ENCODE measurements at places on chromosomes 6 and 20.
A peak's percentile ranks its signal among the peaks of the same experiment; 100 is the strongest.

- no peak overlapping the region for H3K4me3 ChIP-seq
- no peaks in the 10 kb centered on the region for H3K4me1 ChIP-seq
- no peak for DNase-seq
- no peaks in the 10 kb centered on the region for H3K27me3 ChIP-seq
- no peaks in the 10 kb centered on the region for H3K36me3 ChIP-seq
These were observed 1172.2 kb upstream of the GJE1 start for GRCh38 chr6:140960566-140960965.

GRCh38 chr6:158605266-158605878, 39.2 kb downstream of the DYNLT1 start:
- no peak overlapping the region for H3K4me3 ChIP-seq
- no peaks in the 10 kb centered on the region for H3K4me1 ChIP-seq
- no peak for DNase-seq
- peaks cover 15% of the 10 kb centered on the region for H3K36me3 ChIP-seq
- no peak overlapping the region for H3K27ac ChIP-seq
- H3K27me3 ChIP-seq: no peaks in the 10 kb centered on the region

GRCh38 chr6:81937296-81937937, 184.9 kb upstream of the TENT5A start:
- H3K27ac ChIP-seq: no peak overlapping the region
- H3K4me3 ChIP-seq: no peak overlapping the region
- H3K4me1 ChIP-seq: no peaks in the 10 kb centered on the region
- no peaks in the 10 kb centered on the region for H3K36me3 ChIP-seq
- H3K27me3 ChIP-seq: no peaks in the 10 kb centered on the region
- DNase-seq: no peak

GRCh38 chr6:150692604-150693003, 92.9 kb downstream of the PLEKHG1 start:
- no peak overlapping the region for H3K4me3 ChIP-seq
- H3K27me3 ChIP-seq: no peaks in the 10 kb centered on the region
- no peak for DNase-seq
- H3K36me3 ChIP-seq: no peaks in the 10 kb centered on the region

DNA sequence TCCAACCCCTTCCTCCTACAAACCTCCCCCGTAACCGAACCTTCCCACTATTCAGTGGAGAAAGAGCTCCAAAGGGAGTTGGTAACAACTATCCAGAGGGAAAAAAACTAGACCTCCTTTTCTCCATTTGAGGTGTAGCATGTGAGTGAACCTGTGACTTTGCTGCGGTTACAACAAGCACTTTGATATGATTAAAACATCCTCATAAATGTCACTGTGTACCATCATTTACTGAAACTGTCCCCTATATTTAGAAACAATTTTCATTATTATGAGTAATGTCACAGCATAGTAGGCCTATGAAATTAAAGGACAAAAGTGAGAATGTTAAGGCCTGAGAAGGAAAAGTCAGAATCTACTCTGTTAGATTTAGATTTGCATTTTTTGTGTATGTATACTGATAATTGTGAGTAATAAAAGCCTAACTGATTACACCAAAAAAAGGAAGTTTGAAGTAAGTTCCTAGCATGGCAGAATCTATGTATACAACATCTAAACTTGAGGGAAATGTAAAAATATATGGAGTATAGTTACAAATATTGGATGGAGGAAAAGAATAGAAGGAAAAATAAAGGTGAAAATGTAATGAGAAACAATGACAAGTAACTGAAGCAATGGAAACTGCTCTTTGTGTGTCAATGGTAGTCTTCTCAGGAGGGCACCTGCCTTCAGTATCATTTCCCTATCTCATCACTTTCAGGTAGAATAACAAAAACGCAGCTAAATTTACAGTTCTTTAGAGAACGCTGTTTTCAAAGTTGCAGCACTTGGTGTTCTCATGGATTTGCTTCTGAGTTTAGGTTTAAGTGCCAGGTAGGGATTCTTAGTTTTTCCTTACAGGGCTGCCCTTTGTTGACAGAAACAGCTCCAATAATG, 145.9 kb downstream of the IMPG1 start:
- DNase-seq: no peak
- H3K27me3 ChIP-seq: no peaks in the 10 kb centered on the region
- no peaks in the 10 kb centered on the region for H3K4me1 ChIP-seq
- H3K27ac ChIP-seq: no peak overlapping the region
- no peaks in the 10 kb centered on the region for H3K36me3 ChIP-seq

DNA sequence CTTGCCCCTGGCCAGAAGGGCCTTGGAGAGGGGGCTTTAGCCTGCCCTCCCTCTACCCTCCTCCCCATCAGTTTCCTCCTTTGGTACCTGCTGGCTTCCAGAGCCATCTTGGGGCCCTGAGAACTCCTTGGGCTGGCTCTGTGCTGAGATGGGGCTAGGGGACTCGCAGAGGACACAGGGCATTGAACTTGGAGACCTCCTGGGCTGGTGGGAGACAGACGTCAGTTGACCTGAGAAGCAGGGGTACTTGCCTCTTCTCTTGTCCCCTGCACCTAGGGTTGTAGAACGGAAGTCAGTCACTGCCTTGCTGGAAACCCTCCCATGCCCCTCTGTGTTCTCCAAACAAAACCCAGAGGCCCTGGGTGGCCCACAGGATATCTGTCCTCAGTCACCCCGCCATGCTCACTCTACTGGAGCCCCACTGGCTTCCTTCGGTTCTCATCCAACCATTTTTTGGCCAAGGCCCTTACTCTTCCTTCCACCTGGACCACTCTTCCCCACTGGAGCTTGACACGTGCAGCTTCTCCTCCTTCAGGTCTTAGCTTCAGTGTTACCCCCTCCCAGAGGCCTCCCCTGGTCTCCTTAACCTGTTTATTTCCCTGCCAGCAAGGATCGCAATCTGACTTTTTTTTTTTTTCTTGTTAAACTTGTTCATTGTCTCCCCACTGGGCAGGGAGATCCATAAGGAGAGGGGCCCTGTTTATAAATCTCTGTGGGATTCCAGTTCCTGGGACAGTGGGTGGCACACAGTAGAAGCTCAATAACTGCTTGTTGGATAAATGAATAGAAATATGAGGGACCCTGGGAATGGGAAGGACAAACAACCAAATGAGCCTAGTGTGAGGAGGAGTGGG, 971 bp downstream of the RBCK1 start:
- peaks cover 3% of the 10 kb centered on the region for H3K36me3 ChIP-seq
- no peaks in the 10 kb centered on the region for H3K27me3 ChIP-seq
- H3K4me1 ChIP-seq: no peaks in the 10 kb centered on the region
- peak overlapping the region; percentile 94 for H3K4me3 ChIP-seq

- no peak overlapping the region for H3K4me3 ChIP-seq
- DNase-seq: no peak
- no peak overlapping the region for H3K27ac ChIP-seq
- no peaks in the 10 kb centered on the region for H3K27me3 ChIP-seq
- H3K36me3 ChIP-seq: no peaks in the 10 kb centered on the region
These were observed 95.4 kb downstream of the TMEM170B start for GRCh38 chr6:11632795-11633511.

All from kidney (tissue), 22 donors.